ENCODE measurements at places on chromosomes 3 and 15. TPM values are rescaled to one million over a fixed set of nuclear protein-coding genes. Genes with fewer than 3 reads are reported as not detected.

The LXN gene
- total RNA-seq = 11.8 TPM

DNA sequence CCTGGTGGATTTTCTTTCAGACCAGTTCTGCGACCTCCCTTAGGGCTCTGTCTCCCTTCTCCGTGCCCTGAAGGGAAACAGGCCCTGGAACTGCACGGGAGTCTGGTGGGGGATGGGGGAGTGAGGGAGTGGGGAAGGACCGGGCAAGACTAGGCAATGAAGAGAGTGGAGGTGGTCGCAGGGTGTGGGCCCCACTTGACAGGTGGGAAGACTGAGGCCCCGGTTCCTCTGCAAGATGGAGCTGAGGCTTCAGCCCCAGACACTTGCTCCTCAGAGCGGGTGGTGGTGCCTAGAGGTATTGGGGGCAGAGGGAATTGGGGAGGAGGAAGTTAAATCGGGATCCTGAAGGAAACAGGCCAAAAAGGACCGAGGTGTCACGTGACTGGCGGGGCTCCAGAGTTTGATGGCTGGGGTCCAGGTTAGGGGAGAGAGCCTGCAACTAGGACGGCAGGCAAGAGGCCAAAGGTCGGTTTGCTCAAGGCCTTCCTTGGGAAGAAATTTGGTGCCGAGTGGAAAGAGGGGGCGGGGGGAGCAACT lies 597 bp upstream of the CAMK1 start:
- DNase-seq = peak; percentile 71

- no peak for DNase-seq
Measured at GRCh38 chr15:70164156-70164900, 66.6 kb upstream of the TLE3 start.

- no peak for DNase-seq
Measured at GRCh38 chr3:155138677-155139076, 58.6 kb downstream of the MME start.
